ENCODE measurements at places on chromosomes 7 and 10.

DNA sequence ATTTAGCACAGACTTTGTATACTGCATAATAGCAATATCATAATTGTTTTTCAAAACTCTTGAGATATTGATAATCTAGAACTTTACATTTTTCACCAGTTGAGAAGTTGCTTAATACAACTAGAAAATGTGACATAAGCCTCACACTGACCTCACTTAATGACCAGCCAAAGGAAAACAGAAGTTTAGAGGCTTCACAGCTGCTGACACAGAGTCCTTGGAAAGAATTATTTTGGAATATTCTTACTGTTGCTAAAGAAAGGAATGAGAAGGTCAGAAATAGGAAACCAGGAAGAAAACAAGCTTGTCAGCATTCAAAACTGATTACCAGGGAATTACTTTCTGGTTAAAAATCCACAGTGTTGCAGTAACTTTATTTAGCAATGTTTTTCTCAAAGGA is 35.5 kb upstream of the WASL start:
- DNase-seq, result peak; percentile 17

GRCh38 chr7:121360564-121360963 is 31.8 kb downstream of the WNT16 start:
- DNase-seq, result no peak

GRCh38 chr7:138004936-138005335 is 3.0 kb upstream of the CREB3L2 start:
- DNase-seq, result peak; percentile 64

DNA sequence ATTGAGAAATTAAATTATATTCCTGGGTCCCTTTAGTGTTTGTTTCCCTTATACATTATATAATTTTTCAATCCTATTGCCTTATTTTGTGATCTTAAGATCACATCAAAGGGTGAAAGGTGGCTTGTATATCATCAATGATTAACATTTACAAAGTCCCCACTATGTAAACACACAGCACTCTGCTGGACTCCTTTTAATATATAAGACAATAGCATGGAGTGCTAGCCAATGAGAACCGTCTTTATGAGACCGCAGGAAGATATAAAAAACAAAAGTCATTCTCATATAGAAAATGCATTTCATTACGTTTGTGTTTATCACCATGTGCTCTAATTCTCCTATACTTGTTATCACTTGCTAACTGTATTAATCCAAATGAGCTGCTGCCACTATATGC is 108.5 kb downstream of the HOXA1 start:
- DNase-seq, result no peak

- peak; percentile 28 for DNase-seq
These were observed at the start of gene ADCK2 for GRCh38 chr7:140672382-140673062. TSS of gene ADCK2 (plus strand) at chr7:140672945. CDS start at chr7:140673331, 386 bp downstream.
